ENCODE measurements at places on chromosomes 2 and 18.

DNA sequence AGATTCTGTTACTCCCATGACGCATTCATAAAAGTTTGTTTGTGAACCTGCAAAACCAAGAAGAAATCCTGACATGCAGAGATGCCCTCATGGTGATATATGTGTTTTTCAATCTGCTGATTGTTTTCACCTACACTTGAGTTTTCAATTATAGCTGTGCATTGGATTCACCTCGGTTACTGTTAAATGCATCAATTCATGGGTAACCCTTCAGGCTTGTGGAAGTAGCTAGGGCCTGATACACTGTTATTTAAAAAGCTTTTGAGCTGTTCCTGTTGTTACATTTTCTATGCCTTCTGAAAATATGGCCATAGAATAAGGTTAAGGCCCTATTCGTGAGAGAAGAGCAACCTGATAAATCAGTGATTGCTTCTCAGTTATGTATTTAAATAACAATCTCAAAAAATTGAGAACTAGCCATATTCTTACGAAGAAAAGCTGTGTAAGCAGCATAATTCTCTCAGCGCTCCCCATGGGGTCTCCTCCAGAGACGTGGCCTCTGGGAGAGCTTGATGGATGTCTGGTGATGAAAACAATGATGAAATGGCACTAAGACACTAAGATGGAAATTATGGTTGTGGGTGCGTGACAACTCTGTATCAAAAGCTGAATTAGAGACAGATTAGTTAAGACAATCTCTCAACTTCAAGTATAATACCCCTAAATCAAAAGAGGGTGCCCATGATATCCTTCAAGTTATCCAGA, 60.5 kb downstream of the RIT2 start:
- no peak for DNase-seq

- no peak for DNase-seq
These were observed 366.9 kb downstream of the NYAP2 start for GRCh38 chr2:225766431-225766830.

DNA sequence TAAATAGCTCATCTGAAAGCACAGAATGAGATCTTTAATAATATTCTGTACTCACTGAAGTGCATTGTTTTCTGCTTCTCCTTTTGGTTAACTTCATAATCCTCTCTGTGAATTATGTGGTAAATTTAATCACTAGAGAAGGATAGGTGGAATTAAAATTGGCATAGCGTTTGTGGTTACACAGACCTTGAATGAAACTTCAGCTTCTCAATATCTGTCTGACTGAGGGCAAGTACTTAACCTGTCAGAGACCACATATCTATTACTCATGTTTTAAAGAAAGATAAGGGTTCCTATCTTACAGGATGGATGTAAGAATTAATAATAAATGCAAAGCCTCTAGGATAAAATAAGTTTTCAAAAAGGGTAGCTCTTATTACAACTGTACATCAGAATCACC, 861.8 kb downstream of the TRIB2 start:
- no peak for DNase-seq

DNA sequence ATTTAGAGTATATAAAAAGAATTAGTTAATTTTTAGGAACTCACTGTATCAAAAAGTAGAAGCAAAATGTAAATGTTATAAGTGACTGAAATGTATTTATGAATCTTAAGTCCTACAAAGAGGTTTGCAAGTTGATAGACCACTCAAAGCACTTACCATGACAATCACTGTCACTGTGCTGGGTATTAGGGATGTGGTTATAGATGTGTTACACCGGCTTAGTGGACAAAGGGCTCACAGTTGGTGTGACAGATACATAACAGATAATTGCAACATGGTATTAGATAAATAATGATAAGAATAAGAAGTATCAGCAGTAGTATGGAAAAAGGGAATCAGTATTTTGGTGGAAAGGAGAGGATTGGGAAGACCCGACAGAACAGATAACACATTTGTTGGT, 21.6 kb downstream of the AGFG1 start:
- DNase-seq = no peak

GRCh38 chr18:47422524-47422923, 171.1 kb upstream of the SKOR2 start:
- no peak for DNase-seq

DNA sequence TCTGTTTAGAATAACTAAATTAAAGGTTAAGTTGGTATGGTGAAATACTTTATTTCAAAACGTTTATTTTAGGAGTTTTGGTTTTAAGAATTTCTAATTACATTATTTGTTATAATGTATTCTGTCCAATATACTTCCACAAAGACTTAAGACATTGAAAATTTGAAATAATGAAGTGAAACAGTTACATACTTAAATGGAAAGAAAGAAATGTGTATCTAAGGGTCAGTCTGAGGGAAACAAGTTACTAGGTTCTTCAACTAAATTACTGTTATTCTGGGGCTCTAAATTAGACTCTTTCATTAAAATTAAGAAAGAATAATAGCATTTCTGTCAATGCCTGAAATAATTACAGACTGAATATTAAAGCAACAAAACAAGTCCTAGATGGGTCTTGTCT, 7.7 kb downstream of the HTR2B start:
- no peak for DNase-seq

GRCh38 chr2:144140891-144141290, 379.0 kb downstream of the ZEB2 start:
- no peak for DNase-seq

GRCh38 chr18:79604205-79604912, 75.2 kb upstream of the CTDP1 start:
- DNase-seq = no peak

GRCh38 chr2:191802180-191802579, 44.7 kb downstream of the CAVIN2 start:
- no peak for DNase-seq

DNA sequence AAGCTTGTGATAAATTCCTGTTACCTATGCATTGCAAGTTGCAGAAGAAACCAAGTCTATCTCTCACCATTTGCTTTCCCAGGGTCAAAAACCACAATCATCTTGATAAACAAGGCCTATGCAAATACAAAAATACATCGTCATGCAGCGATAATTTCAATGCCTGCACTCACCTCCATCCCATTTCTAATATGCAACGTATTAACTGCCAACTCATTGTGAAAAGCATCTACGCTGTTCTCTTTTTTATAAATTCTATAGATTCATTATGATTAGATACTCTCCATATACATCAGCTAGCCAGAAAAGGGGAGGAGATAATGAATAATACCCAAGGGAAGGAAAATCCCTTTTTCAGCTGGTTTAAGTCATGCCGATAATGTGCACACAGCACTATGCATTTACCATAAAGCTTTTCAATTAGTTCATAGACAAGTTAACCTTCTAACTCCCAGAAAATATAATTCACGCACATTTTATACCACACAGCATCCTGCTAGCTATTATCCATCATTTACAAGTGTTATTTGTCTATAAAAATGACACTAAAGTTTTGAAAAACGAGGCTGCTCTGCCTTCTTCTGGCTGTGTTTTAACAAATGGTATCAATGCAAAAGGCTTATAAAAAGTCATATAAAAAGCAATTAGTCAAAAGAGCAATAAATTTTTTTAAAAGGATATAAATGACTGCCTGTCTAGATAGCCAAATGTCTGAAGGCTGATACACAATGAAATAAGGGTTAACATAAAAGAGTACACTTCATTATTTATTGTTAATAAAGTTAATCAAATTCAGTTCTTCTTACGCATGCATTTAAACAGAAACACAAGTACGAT, 77.6 kb downstream of the AFF3 start:
- no peak for DNase-seq

- no peak for DNase-seq
These were observed 28.4 kb downstream of the DNAJC10 start for GRCh38 chr2:182744490-182744889.

GRCh38 chr2:236113425-236113824, 54.8 kb downstream of the GBX2 start:
- no peak for DNase-seq

GRCh38 chr2:27256855-27257454, 5.9 kb downstream of the SLC30A3 start:
- no peak for DNase-seq

Measured in right cardiac atrium (tissue), 5 donors.